ENCODE measurements at places on chromosomes 16 and 17.

GRCh38 chr17:35797370-35797769, 1.9 kb upstream of the MMP28 start:
- DNase-seq = no peak

DNA sequence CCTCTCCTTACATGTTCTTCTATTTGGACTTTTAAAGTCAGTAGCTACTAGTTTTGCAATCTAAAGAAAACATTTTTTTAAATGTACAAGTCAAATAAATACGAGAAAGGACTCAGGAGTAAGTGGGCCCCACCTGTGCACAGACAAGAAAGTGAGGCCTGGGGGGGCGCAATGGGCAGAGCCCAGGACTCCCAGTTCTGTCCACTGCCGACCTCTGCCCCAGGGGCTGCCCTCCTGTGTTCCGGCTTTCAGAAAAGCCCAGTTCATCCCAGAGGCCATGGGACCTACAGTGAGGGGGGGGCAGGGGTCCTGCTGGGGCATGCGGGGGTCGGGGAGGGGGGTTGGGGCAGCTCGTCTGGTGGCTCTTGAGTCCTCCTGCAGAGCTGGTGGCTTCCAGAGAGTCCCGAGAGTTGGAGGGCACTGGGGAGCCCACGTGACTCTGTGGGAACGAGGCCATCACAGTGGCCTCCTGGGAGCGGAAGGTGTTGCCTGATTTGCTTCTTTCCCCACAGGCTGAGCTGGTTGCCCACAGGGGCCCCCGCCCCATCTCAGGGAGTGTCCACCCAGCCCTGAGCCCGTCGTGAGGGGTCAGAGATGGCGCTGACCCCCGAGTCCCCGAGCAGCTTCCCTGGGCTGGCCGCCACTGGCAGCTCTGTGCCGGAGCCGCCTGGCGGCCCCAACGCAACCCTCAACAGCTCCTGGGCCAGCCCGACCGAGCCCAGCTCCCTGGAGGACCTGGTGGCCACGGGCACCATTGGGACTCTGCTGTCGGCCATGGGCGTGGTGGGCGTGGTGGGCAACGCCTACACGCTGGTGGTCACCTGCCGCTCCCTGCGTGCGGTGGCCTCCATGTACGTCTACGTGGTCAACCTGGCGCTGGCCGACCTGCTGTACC, 2.4 kb downstream of the UTS2R start:
- no peak for DNase-seq

DNA sequence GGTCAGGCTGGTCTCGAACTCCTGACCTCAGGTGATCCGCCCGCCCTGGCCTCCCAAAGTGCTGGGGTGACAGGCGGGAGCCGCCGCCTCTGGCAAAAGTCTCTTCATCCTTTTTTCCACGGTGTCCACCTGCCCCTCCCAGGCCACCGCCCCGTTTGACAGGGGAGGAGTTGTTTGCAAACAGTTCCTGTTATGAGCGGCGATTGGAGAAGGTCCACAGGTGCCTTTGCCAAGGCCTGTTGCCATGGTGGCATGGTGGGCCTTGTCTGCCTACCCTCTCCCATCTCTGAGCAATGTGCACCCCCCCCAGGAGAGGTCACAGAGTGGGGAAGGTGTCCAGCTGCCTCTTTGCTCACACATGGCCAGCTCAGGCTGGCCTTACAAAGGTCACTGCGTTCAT, 16.0 kb upstream of the RAP1GAP2 start:
- DNase-seq = no peak

- DNase-seq = no peak
Measured at GRCh38 chr17:68805609-68806008, 149.6 kb downstream of the ABCA8 start.

DNA sequence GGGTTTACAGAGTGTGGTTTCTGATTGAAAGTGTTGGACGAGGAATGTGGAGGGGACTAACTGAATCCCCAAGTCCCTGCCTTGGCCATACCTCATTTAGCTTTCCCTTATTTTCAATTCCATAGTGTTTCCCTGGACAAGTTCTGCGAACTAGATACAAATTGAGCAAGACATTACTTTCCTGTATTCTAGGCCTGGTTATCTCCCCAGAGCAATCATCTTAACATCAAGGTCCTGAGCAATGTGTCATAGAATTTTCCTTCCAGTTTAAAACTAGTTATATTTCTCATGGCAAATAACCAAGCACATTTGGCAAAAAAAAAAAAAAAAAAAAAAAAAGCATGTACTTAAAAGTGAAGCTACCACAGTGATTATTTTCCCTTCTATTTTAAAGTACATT, 330.1 kb downstream of the CDH11 start:
- no peak for DNase-seq

- no peak for DNase-seq
Measured at GRCh38 chr16:29990883-29991570, 4.4 kb downstream of the HIRIP3 start.

DNA sequence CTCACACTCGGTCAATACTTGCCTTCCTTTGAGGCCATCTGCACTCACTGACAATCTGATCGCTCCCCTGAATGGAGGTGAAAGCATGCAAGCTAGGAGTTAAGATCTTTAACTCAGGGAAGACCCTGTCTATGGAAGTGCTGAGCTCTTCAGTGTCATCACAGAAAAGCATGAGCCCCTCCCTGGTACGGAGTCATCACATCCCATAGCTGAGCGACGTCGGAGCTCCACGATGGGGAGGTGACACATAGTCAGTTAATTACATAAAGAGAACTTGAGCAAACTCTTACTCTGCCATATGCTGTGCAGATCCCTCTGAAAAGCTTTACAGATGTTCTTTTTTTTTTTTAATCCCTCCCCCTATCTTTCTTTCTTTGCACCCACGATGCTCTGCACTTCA, 463.2 kb downstream of the WWOX start:
- no peak for DNase-seq

- DNase-seq = peak; percentile 50
Measured at GRCh38 chr17:79294459-79295071, 219.9 kb downstream of the ENGASE start.

DNA sequence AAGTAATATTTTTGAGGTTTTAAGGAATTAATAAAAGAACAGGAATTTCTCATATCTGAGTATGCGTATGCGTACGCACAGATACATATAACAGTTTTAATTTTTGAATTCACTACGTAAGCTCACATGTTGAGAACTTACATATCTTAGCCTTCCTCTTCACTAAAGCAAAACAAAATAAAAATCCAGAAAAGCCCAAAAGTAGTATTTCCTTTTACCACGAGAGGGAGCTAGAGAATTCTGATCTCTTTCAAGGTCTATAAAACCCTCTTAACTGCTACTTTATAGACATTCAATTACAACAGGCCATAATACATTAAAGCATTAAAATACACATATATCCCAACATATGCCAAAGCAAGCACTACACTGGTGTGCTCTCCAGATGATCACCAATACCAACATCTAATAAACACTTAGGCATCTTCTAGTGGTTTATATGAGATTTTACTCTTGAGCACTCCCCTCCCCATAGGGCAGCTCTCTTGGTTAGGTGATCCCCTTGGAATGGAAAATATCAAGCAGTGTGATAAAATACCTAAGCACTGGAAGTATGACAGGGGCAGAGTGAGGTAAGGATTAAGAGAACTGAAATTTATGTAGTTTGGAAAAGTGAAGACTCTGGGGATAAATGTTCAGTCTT, 94.0 kb downstream of the SKAP1 start:
- DNase-seq = no peak

- no peak for DNase-seq
Measured at GRCh38 chr16:29862383-29862883, 593 bp downstream of the CDIPT start.

DNA sequence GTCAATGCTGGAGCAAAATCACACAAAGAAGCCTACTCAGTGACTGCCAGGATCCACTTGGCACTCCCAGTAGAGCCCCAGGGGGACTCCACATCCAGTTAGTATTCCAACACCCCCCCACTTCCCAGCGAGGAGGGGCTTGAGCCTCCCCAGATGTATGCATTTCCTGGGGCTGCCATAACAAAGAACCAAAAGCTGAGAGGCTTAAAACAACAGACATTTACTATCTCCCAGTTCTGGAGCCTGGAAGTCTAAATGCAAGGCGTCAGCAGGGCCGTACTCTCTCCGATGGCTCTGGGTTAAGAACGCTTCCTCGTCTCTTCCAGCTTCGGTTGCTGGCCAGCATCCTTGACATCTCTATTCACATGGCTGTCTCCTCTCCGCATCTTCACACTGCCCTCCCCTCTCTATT, 23.0 kb upstream of the GNA13 start:
- no peak for DNase-seq

- DNase-seq = no peak
Measured at GRCh38 chr17:41456204-41456603, 11.0 kb downstream of the KRT32 start.

DNA sequence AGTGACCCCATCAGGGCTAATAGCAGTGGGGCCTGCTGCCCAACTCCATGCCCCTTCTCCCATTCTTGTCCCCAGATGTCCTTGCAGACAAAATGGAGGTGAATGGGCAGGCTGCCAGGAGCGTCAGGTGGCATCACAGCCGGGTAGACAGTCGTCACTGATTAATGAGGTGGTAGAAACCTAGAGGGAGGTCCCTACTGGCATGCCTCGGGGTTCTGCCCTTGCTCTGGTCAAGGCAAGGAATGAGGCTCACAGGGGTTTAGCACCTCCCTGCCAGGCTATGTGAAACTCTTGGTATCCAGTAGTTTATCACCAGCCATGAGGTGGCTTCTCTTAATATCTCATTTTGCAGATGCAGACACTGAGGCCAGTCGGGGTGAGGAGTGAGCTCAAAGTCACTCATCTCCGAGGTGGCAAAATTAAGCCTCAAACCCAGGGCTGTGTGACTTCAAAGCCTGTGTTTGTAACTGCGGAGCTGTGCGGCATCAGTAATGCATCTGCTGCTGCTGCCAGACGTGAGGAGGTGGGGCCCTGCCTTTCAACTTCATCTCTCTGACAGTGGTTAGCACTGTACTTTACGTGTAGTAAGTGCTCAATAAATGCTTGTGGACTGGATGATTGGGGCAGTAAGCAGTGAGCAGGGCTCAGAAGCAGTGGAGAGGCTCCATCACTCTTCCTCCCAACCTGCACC, 21.3 kb downstream of the RAI1 start:
- DNase-seq = no peak

GRCh38 chr16:14309001-14309886, 238.1 kb downstream of the MRTFB start:
- DNase-seq = no peak

DNA sequence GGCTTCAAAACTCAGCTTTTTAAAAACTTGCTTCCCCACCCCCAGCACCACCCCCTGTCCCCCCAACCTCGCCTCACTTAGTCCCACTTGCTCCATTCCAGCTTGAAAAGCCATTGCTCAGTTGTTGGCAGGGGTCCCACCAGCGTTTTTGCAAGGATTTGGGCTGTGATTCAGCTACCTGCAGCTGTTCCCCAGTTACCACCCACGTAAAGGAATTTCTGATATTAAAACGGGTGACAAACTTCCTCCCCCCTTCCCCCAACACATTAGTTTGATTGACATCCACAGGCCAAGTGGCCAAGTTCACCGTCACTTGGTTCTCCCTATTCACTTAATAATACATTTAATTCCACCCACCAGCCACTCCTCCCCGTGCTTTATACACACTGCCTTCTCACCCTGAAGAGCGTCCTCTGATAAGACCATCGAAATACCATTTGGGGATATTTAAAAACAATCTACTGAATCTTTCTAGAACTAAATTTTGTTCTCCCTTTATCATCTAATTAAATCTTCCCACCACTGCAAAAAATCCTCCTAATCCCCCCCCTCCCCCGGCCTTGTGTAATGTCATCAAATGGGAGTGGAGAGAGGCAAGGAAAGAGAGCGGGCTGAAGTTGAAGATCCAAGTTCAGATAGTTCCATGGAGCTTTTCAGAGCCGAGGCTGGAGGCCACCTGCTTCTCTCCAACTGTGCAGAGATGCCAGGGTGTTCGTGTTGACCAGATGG, 55.1 kb downstream of the SOX9 start:
- DNase-seq = no peak

- DNase-seq = peak; percentile 49
Measured at GRCh38 chr17:45906927-45907622, 12.7 kb downstream of the MAPT start.

DNA sequence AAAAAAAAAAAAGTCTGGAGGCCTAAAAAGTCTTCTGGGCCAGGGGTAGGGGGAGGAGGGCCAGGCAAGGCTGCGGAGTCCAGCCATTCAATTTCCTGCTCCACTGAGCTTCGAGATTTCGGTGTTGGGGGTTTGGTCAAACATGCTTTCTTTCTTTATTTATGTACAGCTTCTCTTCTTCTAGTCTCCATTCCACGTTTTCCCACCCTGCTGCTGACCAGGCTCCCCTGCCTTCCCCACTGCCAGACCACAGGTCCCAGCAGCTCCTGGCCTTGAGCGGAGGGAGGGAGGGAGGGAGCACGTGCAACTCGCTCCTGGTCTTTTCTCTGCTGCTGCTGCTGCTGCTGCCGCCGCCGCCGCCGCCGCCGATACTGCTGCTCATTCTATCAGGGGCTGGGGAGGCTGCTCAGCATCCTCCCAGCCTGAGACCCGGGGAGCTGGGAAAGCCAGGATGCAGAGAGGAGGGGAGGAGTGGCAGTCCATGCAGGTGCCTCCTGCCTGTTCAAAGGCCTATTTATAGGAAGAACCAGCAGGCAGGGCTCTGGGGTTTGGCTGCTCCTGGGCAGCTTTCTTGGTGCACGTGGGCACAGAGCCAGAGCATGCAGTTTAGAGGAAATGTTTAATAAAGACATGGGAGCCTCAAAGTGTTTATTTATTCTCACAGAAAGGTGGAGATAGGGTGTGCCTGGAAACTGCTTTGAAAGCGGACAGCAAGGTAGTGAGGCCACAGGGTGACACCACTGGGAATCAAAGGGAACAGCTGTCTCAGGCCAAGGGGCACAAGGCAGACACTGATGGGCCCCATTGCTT, 23.4 kb upstream of the ZFHX3 start:
- no peak for DNase-seq

DNA sequence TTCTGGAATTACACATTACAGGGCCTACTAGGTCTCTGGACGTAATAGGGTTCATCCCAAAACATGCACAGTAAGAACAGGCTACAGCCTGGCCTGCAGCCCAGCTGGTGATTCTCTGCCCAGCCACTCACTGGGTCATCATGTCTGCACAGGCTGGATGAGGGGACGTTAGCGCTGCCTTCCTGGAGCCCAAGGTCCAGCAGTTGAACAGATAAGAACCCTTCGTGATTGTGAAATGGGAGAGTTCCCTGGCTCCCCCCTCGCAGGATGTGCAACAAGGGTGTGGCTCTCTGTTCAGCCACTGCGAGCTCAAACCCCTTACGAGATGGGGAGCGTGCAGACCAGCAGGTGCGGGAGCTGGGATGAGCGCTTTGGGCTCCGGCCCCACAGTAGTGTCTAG, 200.0 kb upstream of the CDH5 start:
- no peak for DNase-seq

DNA sequence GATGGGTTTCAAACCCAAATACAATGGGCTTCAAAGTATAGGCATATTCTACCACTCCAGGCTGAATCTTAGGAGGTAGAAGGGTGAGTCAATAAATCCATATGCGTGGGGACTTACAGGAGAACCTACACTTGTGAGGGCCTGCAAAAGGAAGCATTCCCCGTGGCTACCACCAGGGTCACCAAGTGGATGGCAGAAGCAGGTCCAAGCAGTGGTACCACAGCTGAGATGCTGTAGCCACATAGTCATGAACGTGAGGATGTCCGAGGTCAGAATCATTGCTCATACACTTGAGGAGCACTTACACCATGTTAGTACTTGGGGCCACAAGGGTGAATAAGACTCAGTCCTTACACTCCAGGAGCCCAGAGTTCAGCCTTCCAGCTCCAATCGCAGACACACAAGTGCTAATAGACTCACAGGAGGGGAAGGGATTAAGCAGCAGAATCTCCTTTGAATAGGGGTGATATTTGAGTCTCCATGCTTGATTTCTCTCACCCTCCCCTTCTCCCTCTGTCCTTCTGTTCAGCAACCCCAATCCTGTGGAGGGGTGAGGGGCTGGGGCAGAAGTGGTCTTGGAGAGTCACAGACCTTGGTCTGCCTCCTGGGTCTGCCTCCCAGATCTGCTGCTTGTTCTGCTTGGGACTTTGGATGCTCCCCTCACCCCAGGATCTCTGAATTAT, 42.5 kb upstream of the ASIC2 start:
- DNase-seq = no peak

Measured in activated naive CD8-positive, alpha-beta T cell treated with anti-CD3 and anti-CD28 coated beads, Interleukin-2, amount 50 U/mL, for 24 hours (primary cell).